ENCODE measurements at places on chromosomes 2 and 18.

DNA sequence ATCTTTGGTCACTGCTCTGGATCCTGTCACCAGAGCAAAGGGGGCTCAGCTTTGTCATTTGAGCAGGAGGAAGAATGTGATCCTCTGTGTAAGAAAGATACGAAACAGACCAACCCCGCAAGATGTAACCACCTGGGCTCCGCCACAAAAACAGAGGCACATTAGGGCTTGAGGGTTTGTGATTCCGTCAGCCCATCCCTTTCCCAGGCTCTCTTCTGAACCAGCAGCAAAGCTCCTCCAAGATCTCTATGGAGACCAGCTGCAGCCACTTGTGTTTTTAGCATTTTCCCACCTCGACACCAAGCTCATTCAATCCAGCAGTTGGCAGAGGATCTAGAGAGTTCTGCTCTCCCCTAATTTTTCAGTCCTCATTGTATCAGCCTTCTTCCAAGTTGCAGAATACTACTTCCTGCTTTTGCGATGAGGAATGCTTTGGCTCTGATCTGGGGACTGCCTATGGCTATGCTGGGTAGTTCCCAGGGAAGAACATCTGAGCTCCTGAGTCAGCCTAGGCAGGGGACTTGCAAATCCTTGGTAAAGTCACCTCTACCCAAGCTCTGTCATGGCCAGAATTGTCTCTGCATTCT lies 139.6 kb upstream of the RAB12 start:
- no peak for DNase-seq

- no peak for DNase-seq
Observed at GRCh38 chr2:8121826-8122513, 559.9 kb upstream of the ID2 start.

GRCh38 chr2:20596973-20597859 lies 53.7 kb downstream of the HS1BP3 start:
- DNase-seq: no peak

- DNase-seq: no peak
Observed at GRCh38 chr2:60423505-60423904, 129.9 kb downstream of the BCL11A start.

- DNase-seq: no peak
Observed at GRCh38 chr2:241095594-241096290, 6.3 kb downstream of the MTERF4 start.

GRCh38 chr2:191530618-191531017 lies 147.3 kb upstream of the NABP1 start:
- no peak for DNase-seq

DNA sequence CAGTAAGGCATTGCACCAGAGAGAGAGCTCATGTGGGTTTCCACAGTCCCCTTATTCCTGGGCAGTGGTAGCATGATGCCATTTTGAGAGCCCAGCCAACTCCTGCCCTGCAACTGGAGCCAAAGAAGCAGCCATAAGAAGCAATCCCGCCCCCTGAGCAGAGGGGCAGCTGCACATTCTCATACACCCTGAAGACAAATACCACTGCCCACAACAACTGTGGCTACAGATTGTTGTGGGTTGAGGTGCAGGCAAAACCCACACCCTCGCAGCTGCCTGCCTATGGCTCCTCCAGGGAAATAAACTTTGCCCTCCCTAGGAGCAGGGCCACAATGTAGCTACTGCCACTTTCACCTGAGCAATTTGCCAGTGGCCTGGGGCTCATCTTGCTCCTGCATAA lies 219.4 kb upstream of the NRXN1 start:
- DNase-seq: no peak

DNA sequence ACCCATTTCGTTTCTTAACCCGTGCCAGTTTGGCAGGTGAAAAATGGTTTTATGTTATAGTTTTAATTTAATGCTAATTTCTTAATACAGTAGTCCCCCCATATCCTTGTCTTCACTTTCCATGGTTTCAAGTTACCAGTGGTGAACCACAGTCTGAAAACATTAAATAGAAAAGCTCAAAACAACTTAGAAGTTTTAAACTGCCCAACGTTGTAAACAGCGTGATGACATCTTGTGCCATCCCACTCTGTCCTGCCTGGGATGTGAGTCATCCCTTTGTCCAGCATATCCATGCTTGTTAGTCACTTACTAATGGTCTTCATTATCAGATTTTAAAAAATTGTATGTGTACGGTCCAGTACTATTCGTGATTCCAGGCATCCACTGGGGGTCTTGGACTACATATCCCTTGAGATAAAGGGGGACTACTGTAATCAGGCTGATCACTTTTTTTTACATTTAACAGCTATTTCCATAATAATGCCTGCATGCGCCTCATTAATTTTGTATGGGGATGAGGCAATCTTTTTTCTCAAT lies 31.9 kb downstream of the SLC66A3 start:
- DNase-seq: no peak

DNA sequence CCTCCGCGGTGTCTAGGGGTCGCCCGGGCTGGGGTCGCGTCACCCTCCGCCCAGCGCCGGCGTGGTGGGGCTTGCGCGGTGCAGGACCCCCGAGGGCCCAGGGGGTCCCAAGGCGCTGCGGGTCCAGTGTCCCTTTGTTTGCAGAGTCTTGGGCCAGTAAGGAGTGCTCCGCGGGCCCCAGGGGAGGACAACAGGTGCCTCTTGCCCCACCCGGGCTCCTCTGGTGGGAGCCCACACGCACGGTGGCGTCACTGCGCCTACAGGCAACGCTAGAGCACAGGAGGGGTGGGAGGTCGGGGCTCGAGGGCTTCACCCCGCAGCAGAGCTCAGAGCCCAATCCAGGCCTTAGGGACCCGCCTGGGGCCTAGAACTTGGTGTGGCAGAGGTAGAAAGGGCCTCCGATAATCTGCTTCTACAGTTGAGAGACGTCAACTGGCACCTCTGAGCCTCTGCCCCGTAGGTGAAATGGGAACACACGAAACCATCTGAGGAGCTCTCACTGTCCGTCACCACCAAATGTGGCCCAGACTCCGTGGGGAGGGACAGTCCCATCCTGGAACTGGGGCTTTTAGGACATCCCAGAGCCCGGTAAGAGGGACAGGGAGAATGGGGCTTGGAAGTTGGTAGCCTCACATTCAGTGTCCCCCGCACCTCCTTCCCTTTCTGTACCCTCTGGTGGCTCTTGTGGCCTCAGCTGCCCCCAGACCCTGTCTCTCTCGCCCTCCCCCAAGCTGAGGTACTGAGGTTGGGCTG lies 1.4 kb downstream of the ARID5A start:
- DNase-seq: no peak

DNA sequence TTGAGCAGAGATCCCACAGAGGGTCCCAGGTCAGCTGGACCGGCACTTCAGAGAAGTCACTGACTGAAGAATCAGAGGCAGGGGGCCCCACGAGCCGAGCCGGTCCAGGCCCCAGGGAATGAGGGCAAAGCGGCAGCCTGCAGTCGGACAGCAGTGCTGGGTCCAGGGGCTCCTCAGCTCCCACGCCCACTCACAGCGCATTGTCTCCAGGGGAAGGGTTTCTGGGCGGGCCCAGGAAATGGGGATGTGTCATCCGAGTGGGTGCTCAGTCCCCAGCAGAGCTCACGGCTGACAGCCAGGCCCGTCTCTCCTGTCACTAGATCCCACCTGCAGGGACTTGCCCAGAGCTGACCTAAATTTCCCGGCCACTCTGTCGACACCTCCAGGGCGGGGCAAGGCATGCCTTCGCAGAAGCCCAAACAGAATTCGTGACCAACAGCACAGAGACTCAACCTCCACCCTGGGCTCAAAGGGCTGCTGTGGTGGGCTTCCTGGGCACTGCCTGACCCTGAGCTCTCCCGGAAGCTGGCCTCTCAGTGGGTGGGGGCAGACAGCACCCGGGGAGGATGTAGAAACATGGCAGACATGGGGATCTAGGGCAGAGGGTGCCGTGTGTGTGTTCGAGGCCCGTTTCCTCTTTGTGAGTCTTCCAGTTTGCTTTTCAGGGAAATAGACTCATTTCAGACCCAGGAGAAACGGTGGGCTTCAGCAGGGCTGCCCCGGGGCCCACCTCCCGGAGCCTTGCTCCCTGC lies 42.1 kb upstream of the TAF1B start:
- DNase-seq: no peak

GRCh38 chr2:74079522-74080341 lies 68.0 kb downstream of the BOLA3 start:
- DNase-seq: no peak

DNA sequence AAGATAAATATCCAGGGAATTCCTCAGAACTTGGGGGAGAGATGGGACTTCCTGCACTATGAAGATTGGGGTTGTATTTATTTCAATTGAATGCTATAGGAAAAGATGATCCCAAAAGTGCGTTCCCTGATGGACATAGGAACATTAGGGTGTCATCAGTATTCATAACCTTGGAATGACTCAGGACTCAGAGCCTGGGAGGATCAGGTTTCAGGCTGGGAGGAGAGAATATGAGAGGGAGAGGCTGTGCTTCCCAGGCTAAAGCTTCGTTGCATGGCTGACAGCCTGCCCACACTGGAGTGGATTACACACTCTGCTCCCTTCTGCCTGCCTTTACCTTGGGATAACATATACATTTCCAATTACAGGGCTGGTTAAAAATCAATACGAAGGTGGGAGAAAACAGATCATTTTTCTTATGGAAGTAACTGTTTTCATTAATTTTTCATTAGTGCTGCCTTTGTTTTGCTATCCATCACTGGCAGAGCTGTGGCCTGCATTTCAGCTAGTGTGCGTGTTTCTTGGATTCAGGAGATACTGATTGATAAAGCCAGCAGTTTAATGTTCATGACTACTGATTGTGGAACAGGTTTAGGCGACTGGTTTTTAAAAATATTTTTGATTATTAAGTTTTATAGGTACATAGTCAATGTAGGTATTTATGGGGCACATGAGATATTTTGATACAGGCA lies 118.7 kb downstream of the KCTD1 start:
- DNase-seq: no peak

- DNase-seq: no peak
Observed at GRCh38 chr2:3601561-3602271, 6.8 kb downstream of the COLEC11 start.

- no peak for DNase-seq
Observed at GRCh38 chr2:226426292-226426736, 373.3 kb downstream of the IRS1 start.

- DNase-seq: no peak
Observed at GRCh38 chr2:241340631-241341163, 15.4 kb upstream of the FARP2 start.

- no peak for DNase-seq
Observed at GRCh38 chr2:11539317-11540147, 5.7 kb downstream of the GREB1 start.

DNA sequence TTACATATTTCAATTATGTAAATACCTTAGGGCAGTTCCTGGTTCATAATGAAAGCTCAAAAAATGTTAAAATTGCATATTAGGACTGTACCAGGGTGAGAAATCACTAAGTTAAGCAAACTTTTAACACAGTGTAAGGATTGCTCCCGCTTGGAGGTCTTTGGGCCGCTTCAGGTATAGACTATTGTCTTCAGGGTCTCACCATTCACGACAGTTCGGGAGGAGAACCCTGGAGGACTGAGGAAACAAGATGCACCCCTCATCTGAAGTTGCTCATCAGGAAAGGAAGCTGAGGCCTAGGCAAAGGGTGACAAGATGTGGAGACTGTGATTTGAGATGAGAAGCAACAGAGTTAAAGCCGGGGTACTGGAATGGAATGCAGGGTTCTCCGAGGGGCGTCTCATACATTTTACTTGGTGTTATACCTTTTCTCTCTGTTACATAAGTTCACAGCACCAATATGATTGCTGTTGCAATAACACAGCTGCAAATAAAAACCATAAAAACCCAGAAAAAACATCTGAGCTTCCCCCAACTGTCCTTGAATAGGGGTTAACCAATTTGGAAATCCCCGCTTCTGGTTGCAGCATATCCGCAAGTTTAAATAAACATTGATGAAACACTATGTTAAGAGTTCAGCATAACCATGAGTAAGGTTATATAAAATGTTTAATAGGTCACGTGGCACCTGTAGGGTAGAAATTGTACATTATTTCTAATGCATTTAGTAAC lies 40.1 kb downstream of the FBXO48 start:
- no peak for DNase-seq

DNA sequence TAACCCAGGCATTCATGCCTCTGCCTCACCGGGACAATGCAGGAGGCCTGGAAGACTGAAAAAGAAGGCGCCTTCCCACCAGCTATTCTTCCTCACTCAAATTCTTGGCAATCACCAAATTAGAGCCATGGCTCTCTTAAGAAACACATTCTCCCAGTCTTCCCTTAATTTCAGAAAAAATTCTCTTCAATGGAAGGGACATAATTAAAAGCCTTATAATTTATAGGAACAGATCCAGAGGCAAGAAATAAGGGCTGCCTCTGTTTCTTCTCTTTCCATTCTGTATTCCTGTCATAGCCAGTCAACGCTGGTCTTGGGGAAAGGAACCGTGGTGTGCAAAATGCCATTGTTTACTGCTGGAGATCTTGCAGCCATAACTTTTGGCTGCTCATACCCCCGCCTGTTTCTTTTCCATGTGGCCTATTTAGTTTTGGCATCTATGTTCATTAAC lies 32.8 kb downstream of the DTNA start:
- DNase-seq: no peak

GRCh38 chr18:27843783-27844777 lies 332.9 kb downstream of the CDH2 start:
- no peak for DNase-seq

- no peak for DNase-seq
Observed at GRCh38 chr2:9158786-9159779, 47.5 kb upstream of the ASAP2 start.

DNA sequence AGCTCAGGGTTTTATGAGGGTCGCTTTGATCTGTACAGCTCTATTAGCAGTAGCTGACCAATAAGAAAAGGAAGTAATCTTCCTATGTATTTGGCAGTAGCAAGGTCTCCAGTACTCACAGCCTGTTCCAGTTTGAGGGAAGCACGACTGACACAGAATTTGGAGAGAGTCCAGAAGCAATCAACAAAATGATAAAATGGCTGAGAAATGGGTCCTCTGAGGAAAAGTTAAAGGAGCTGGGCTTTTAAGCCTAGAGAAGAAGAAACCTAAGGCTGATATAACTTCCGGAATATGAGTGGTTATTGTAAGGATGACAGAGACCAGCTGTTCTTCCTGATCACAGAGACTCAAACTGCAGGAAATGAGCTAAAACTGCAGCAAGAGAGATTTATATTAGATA lies 382.8 kb downstream of the GPD2 start:
- no peak for DNase-seq

DNA sequence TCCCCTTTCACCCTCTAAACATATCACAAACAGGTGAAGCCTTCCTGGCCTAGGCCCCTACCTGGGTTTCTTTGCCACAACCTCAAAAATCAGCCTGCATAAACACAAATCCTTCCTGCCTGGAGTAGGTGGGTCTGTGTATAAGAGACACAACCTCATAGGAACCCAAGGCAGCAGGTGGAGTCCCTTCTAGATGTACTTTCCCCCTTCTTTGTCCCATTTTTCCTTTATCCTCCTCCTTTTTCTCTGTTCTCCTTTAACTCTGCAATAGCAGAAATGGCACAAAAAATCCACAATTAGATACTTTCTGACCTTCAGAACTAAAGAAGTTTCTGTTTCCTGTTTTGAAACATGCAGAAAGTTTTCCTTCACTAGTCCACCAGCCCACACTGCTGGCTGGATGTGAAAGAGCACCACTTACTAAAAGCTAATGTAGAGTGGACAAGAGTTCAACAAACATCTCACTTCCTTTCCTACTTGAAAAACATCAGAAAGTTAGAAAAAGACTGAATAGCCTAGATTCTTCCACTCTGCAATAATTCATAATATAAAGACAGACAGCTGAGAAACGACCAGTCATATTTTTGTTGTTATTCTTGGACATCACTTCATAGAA lies 11.2 kb downstream of the SLC40A1 start:
- DNase-seq: no peak

GRCh38 chr2:188870289-188870688 lies 103.9 kb upstream of the COL3A1 start:
- DNase-seq: no peak

- DNase-seq: no peak
Observed at GRCh38 chr2:160752475-160753330, 259.1 kb upstream of the RBMS1 start.
